ENCODE measurements at places on chromosomes 12 and 14. TPM values are rescaled to one million over a fixed set of nuclear protein-coding genes. Genes with fewer than 3 reads are reported as not detected.

The KLRD1 gene
- 1.0 TPM for total RNA-seq

The FGF6 gene
- total RNA-seq: 0.74 TPM

The OAS2 gene
- 14.0 TPM for total RNA-seq

The HOXC13 gene
- not detected for total RNA-seq

The GDF11 gene
- total RNA-seq: 5.6 TPM

The NTS gene
- 27.4 TPM for total RNA-seq

The WDHD1 gene
- 14.1 TPM for total RNA-seq

The ACADS gene
- 6.7 TPM for total RNA-seq

The SSPN gene
- 78.5 TPM for total RNA-seq

The NEDD8 gene
- 73.8 TPM for total RNA-seq

The ARHGEF25 gene
- 64.1 TPM for total RNA-seq

The JPH4 gene
- total RNA-seq: 2.7 TPM

The CAPS2 gene
- 17.2 TPM for total RNA-seq

The ASCL1 gene
- 0.32 TPM for total RNA-seq

The B4GALNT1 gene
- 3.6 TPM for total RNA-seq

The STAT6 gene
- total RNA-seq: 60.5 TPM

The PKP2 gene
- 9.7 TPM for total RNA-seq

The FAM222A gene
- total RNA-seq: 1.2 TPM

The TAS2R19 gene
- total RNA-seq: 24.5 TPM

The CS gene
- 64.3 TPM for total RNA-seq

The BMAL2 gene
- 9.3 TPM for total RNA-seq

The KRT71 gene
- not detected for total RNA-seq

The TAS2R7 gene
- not detected for total RNA-seq

The IL26 gene
- not detected for total RNA-seq

The PAX9 gene
- 0.48 TPM for total RNA-seq

The TRPV4 gene
- 0.90 TPM for total RNA-seq

The RERG gene
- total RNA-seq: 38.4 TPM

The KERA gene
- 1.1 TPM for total RNA-seq

The IGF1 gene
- 71.1 TPM for total RNA-seq

The ENDOU gene
- not detected for total RNA-seq

The PLEK2 gene
- 4.0 TPM for total RNA-seq

The CCDC175 gene
- 0.74 TPM for total RNA-seq

The NPAS3 gene
- 7.1 TPM for total RNA-seq

The RPL10L gene
- not detected for total RNA-seq

All from urinary bladder (tissue), 4 donors.